Anterior cingulate cortex (tissue), 58 donors: ENCODE measurements at places on chromosomes 3 and 15.
A peak's percentile ranks its signal among the peaks of the same experiment; 100 is the strongest.

DNA sequence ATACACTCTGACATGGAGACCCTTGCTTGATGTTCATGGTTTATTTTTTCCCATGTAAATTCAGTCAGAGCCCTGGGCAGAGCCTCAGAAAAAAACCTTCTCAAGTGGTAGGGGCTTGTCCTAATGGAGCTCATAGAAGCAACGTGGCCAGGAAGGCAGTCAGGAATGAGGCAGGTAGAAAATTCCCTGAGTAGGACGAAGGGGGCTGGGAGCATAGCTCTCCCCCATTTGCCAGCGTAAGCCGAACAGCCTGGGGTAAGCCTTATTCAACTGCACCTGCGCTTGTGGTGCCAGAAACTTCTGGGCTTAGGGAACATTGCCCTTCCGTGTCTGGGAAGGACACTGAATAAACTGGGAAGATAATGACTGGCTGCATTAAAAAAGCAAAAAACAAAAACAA lies 238.5 kb upstream of the ROPN1 start:
- no peak for DNase-seq

- DNase-seq = no peak
These were observed 36.8 kb downstream of the LSAMP start for GRCh38 chr3:116408473-116408872.

DNA sequence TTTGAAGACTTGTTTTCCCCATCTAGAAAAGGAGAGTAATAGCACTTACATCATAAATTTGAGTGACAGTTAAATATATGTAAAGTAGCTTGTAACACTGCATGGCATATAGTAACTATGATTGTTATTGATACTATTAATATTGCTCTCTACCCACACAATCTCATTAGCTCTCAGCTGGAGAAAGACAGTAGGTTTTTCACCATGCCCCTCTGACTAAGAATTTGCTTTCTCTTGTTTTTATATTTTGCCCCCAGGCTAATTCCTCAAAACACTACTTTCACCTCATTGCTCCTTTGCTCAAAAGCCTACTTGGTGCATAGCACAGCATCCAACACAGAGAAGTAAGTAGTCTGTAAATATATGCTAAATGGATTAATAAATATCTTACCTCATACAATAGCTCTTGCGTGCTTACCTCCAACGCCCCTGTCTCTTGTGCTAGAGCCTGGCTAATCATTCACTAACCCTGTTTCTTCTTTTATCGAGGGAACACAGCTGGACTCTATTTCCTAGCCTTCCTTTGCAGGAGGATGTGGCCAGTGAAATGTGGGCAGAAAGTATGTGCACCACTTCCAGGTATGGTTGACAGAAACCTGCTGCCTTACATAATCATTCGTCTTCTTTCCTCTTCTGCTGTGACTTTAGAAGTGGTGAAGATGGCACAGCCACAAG lies 190.0 kb downstream of the PLCH1 start:
- no peak for DNase-seq

DNA sequence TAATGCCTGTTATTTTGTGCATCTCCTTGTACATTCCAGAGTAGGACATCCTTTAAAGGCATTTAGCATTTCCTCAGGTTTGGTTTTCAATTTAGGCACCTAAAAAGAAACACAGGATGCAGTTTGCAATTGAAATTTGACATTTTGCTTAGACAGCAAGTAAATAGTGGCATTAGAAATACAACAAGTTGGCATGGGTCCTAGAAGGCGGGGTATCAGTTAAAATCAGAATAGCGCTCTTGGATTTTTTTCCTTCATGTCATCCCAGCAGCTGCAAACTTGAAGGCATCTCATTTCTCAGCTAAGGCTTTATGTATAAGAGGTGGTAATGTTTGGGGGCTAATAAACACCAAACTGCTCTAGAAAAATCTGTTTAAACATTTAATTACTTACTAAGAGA lies 47.5 kb upstream of the SKOR1 start:
- no peak for DNase-seq

DNA sequence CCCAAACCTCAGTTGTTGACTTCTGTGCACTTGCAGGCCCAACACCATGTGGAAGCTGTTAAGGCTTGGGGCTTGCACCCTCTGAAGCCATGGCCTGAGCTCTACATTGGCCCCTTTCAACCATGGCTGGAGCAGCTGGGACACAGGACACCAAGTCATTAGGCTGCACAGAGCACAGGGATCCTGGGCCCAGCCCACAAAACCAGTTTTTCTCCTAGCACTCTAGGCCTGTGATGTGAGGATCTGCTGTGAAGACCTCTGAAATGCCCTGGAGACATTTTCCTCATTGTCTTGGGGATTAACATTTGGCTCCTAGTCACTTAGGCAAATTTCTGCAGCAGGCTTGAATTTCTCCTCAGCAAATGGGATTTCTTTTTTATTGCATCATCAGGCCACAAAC lies 1255.7 kb downstream of the ZPLD1 start:
- DNase-seq = no peak

DNA sequence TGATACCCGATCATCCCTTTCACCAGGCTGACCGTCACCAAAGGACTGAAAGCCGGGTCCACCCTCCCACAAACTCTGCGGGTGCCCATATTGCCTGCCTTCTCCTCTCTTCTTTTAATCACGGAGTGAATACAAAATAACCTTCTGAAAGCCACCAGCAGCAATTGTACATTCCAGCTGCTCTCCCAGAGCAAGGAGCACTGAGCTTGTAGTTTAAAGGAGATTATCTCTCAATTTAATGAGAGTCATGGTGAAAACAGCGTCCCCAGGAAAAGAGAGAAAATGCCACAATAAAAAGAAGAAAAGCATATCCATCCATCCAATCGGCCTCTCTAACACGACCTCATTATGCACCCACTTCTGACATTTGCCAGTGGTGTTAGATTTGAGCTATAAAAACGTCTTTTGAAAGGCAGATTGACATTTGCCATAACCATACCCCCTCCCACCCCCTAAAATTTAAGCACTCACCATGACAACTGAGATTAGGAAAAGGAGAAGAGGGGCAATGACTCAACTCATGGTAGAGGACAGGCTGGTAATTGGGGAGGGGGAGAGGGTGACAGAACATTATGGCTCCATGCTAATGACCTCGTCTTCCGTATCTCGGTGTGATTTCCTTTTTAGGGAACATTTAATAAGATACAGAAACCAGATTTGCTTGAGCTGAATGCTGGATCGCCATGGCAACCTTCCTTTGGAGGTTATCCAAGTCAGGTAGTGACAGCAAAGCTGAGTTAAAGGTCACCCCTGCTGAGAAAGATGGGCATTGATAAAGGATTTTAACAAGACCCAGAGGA lies 106.2 kb downstream of the ST8SIA2 start:
- DNase-seq = no peak

DNA sequence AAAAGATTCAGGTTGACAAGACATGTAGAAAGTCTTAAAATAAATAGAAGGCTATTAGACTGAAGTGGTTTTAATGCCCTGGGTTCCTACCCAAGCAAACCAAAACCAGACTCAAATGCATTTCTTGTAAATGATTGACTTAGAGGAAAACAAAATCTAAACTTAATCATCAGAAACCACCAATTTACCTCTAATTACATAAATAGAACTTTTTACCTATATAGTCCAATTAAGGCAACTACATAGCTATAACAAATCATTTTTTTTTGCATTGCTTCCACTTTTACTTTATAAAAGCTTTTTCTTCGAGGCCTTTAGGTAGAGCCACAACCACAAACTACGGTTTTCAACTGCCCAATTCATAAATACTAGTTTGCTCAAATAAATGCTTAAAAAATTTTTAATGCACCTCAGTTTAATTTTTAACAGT lies 231.3 kb upstream of the ARHGEF26 start:
- DNase-seq = no peak

- DNase-seq = no peak
These were observed 168.8 kb downstream of the NUP210 start for GRCh38 chr3:13251166-13251903.

GRCh38 chr3:10157031-10157430 lies 7.7 kb upstream of the IRAK2 start:
- DNase-seq = no peak

GRCh38 chr3:46163556-46164041 lies 44.5 kb downstream of the CCR1 start:
- DNase-seq = no peak

DNA sequence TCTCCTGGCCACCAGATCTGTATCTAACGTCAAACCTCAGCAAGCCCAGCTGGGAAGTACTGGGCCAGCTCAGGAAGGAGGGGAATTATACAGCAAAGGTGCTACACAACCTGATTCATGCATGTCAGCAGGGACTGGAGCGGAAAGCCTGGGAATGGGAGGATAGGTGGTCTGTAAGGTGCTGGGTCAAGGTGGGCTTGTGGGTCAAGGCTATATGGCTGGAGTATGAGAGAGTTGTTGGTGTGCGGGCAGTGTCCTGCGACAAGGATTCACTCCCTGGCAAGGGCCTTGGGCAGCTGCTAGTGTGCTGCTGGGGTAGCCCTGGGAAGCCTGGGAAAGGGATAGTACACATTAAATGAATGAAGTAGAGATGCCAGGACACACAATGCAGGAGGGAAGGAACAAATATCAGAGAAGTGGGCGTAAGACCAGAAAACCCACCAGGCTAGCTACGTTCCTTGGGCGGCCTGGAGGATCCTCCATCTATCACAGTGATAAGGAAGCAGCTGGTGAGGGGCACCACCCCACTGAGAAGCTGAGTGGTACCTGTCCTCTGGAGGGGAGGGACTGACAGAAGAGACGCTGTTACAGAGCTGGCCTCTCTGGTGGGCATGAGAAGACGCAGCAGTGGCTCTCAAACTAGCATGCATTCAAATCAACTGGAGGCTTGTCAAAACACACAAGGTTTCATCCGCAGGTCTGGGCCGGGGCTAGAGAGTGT lies 8.5 kb upstream of the SYNM start:
- no peak for DNase-seq

DNA sequence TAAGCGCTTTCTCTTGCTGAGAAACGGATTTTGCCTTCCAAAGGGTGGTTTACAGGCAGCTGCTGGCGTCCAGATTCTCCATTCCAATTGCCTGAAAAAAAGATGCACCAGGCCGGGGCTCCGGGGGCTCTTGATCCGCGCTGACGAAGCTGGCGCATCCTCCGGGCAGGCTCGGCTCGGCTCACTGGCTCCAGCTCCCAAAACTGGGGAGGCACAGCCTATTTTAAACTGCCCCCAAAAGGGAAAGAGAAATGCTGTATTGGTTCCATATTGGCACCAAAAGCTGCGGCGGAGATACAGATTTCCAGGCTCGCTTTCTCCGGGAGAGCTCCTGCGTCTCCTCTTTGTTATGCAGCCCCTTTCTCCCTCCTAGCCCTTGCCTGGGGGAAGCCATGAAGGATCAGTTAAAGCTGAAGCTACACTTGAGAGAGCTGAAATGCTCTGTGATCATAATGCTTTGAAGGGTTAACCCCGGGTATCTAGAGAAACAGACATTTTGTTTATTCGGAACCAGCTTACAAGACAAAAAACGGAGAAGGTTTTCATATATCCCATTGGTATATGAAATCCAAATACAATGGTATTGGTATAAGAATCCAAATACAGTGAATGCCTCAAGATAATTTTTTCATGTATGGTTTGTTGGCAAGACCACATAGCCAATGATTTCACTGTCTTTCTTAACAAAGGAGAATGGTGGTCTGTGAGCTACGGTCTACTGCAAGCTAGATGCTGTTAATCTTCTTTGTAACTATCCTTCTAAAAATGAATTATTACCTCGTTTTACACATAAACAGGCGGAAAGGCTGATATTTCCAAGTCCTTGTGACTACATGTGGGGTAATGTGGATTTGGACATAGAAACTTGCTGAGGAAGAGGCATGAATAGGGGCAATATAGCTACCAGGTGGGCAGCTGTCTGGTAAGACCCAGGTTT lies 693 bp downstream of the CD200 start:
- DNase-seq = peak; percentile 59

GRCh38 chr3:56954125-56954524 lies 106.3 kb upstream of the SPATA12 start:
- no peak for DNase-seq

GRCh38 chr3:106485802-106486201 lies 617.0 kb upstream of the CBLB start:
- DNase-seq = no peak

GRCh38 chr3:133461291-133461690 lies 61.4 kb downstream of the BFSP2 start:
- no peak for DNase-seq

DNA sequence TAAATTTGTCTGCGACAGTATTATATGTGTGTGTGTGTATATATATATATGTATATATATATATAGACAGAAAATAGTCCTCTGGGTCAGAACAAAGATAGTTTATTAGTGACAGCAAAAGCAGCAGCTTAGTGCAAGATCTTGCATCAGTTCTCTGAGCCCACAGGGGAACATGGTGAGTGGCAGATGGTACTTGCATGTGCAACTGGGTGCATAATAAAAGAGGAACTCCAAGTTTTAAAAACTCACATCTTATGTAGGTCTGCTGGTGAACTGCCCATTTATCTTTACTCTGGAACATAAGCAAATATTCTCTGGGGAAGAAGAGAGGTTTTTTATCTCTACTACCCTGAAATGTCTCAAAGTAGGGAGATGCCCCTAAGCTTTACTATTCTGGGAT lies 276.4 kb downstream of the POLQ start:
- DNase-seq = no peak

- no peak for DNase-seq
These were observed 47.3 kb upstream of the NR2C2 start for GRCh38 chr3:14899993-14900618.

GRCh38 chr3:193865896-193866480 lies 270.0 kb upstream of the HES1 start:
- DNase-seq = no peak

DNA sequence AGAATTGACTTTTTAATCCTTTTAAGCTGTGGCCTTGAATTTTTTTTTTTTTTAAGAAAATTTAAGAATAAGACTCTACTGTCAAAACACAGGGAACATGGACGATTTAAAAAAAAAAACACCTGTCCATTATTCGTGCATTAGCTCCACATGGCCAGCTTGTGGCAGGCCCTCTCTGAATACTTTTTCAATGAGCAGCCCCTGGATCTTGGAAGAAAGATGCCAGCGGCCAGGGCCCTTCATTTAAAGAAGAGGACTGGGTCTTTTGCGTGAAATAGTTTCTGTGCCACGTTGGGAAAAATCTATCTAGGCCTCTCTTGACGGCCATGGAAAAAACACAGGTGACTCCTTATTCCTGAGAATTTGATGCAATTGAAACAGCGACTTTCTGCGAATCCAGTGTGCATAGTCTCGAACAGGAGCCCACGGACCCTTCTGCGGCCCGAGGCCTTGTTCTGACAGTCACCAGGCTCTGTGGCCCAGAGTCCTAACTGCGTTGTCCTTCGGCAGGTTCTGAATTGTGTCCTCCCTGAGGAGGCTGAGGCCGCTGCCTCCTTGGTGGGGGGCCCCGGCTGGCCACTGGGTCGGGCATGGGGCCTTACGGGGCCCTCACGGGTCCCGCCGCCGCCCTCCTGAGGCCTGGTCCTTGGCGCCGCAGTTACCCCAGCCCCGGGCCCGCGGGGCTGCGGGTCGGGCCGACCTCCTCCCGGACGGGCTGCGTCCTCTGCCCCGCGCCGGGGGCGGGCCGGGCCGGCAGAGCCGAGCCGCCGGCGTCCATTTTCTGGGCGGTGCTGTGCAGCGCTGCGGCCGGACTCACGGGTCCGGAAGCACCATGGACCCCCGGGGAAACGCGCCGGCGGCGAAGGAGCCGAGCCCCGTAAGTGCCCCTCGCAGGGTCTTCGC lies 33.5 kb downstream of the ZBTB38 start:
- DNase-seq = peak; percentile 66
